Adrenal gland (tissue), 19 donors: ENCODE measurements at places on chromosomes 1 and 21.
A peak's percentile ranks its signal among the peaks of the same experiment; 100 is the strongest.

DNA sequence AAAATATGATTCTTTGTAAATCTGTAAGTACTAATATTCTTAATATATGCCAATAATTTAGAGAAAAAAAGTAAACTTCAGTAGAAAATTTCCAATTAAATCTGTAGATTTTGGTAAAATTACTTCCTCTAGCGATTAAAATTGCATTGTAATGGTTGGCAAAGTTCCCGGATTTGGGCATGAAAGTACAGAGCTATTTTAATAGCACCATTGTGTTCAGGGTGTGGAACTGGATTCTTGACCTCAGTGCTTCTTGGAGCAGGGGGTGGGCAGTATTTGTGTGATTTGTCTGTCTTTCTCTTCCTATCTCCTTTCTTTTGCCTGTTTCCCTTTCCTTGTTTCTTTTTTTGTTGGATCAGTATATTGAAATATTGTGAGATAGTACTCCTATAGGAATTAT, 72.1 kb downstream of the DNM3 start:
- peak; percentile 50 for DNase-seq

DNA sequence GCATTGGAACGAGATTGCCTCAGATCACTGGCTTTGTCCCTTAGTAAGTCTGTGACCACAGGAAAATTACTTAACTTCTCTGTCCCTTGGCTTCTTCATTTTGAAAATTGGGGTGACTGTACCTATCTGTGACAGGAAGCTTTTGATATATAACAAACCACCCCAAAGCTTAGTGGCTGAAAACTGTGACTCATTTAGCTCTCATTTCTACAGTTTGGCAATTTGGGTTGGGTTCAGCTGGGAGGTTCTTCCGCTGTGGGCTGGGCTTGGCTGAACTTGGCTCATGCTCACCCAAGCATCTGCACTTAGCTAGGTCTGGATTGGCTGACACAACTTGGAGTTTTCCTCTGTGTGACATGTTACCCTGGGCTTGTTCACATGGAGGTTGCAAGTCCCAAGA, 14.0 kb downstream of the C1orf94 start:
- DNase-seq: no peak

DNA sequence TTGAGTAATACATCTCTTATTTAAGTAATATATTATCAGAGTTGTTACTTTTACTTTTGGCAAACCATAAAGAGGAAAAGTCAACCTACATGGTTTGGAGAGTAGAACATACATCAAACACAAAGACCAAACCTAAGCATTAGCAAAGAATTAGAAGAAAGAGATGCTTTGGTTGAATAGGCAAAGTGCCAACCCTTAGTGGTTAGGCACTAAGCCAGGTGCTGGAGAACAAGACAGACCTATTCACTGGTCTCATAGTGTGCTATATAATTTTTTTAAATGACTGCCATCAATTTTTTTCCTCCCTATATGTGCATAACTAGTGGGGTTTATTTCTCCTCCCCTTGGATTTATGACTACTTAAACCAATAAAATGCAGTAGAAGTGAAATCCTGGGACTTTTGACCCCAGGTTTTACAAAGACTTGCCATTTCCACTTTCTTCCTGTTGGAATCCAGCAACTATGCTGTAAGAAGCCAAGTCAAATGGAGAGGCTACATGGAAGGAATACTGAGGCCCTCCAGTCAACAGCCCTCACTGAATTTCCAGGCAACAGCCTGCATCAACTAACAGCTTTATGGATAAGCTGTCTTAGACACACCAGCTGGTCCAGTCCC, 69.8 kb upstream of the HAO2 start:
- DNase-seq: no peak

DNA sequence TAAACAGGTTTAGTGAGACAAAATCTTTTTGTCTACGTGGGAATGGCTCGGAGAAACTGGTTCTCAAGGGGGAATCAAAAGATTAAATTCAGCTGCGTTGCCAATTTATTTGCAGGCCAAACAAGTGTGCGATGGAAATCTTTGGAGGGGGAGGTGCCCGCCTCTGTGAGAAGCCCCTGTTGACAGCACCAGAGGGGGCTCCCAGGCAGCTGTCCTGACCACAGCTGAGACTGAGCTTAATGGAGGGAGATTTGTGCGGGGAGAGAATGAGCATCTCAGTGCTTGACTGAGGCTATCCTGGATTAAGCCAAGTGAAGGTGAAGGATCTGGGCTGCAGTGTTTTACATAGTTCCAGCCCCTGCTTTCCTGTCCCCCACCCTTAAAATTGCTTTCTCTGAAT, 169.7 kb downstream of the ATG4C start:
- no peak for DNase-seq

- DNase-seq: no peak
These were observed 585.8 kb upstream of the ZRANB2 start for GRCh38 chr1:71666609-71667008.

DNA sequence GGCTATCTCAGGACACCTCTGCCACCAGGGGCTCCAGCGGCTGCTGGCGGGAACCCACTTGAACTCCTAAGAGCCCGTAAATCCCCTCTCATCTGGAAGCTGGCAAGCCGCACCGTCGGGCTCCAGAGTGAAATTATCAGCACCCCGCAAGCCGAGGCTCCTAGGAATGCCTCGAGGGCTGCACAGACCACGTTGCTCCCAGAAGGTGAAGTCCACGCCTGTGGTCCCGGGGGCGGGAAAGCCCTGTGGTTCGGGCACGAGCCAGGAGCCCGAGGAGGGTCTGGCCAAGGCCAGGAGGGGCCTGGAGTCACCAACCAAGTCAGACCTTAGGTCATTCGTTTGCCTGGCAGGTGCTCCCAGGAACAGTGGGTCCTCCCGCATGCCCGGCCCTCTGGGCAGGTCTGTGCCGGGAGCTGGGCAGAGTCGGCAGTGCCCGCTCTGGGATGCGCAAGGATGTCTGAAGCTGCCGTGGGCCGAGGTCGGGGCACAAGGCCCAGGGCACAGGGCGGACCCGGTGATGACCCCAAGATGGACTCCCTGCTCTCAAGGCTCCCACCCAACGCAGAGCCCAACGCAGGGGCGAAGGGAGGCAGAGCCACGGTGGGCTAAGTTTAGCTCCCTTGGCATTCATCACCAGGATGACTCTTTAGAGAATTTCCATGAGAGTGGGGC, 8.9 kb downstream of the ACTRT2 start:
- DNase-seq: no peak
